ENCODE measurements at places on chromosomes 4 and X. TPM values are rescaled to one million over a fixed set of nuclear protein-coding genes. Genes with fewer than 3 reads are reported as not detected.

GRCh38 chrX:3697701-3698279 is 15.7 kb downstream of the PRKX start:
- DNase-seq, result no peak

GRCh38 chr4:166014411-166014810 is 141.4 kb downstream of the TLL1 start:
- DNase-seq, result no peak

DNA sequence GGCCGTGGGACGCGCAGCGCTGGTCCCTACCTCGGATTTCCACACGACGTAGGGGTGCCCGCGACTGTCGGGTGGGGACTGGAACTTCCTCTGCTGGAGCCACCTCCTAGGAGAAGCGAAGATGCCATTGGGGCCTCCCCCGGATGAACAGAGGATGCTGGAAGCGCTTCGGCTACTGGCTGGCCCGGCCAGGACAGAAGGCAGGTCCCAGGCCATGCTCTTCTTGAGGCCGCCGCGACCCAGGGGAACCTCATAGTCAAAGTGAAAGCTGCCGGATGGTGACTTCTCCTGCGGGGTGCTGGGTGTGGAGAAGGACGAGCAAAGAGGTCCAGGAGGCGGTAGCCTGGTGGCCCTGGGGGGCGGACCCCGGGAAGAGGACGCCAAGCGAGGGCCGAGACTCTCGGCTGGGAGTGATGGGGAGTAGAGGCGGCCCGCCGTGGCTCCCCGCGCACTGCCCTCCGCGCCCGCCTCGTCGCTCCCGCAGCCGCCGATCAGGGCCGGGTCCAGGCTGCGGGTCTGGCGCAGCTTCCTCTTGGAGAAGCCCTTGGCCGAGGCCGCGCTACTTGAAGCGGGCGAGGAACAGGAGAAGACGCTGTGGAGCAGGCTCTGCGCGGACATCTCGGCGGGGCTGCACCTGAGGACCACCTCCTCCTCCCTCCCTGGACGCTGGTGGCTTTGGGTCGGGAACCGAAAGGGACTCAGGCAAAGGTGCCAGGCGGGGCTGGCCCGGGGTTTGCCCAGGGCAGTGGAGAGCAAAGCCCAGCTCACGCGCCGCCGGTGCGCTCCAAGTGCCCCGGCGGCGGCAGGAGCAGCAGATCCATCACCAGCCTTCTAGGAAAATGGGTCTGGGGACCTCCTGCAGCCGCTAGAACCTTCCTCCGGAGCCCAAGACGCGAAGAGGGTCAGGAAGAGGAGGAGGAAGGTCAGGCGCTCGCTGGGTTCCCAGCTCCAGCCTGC is 1.2 kb downstream of the ARHGAP6 start:
- no peak for DNase-seq

Gene GLUD2
- total RNA-seq, result 0.79 TPM
